Sigmoid colon (tissue), 7 donors: ENCODE measurements at places on chromosomes 13 and 19. TPM values are rescaled to one million over a fixed set of nuclear protein-coding genes. Genes with fewer than 3 reads are reported as not detected.

GRCh38 chr13:71759651-71760511 is 107.1 kb downstream of the DACH1 start:
- H3K4me3 ChIP-seq: no peak overlapping the region
- no peak overlapping the region for H3K27ac ChIP-seq
- no peaks in the 10 kb centered on the region for H3K36me3 ChIP-seq

GRCh38 chr13:20927596-20928257 is 25.2 kb upstream of the XPO4 start:
- no peak for DNase-seq
- no peaks in the 10 kb centered on the region for H3K36me3 ChIP-seq
- H3K4me3 ChIP-seq: no peak overlapping the region
- H3K27ac ChIP-seq: no peak overlapping the region
- H3K27me3 ChIP-seq: no peaks in the 10 kb centered on the region
- no peaks in the 10 kb centered on the region for H3K4me1 ChIP-seq

GRCh38 chr13:30664689-30665275 is 47.1 kb downstream of the USPL1 start:
- no peak overlapping the region for H3K27ac ChIP-seq
- no peak overlapping the region for H3K4me3 ChIP-seq
- H3K4me1 ChIP-seq: no peaks in the 10 kb centered on the region

DNA sequence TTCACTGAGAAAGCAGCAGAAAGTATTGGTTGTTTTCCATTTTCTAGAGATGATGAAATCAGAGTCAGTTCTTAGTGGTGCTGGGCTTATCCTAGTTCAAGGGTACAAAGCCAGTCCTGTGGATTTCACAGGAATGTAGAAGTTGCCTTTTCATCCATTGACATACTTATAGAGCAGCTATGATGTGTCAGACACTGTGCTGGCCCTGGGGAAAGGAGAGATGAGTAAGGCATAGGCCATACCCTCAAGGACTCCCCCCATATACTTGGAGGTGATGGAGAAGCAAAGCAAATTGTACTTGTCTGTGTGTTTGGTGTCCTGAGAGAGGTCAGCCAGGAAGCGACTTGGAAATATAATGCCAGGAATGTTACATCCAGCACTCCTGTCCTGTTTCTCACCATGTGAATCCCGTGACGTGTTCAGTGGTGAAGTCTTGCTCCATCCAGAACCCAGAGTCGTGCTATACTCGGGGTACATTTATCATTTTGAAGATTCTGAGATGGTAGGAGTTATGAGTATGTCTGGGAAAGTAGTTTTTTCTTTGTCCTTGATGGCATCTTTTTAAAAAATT is 22.6 kb downstream of the ERCC5 start:
- H3K36me3 ChIP-seq: peaks cover 5% of the 10 kb centered on the region
- DNase-seq: no peak
- H3K4me3 ChIP-seq: no peak overlapping the region
- H3K4me1 ChIP-seq: peaks cover 15% of the 10 kb centered on the region
- no peak overlapping the region for H3K27ac ChIP-seq
- H3K27me3 ChIP-seq: no peaks in the 10 kb centered on the region

- no peaks in the 10 kb centered on the region for H3K27me3 ChIP-seq
- H3K4me1 ChIP-seq: no peaks in the 10 kb centered on the region
- H3K4me3 ChIP-seq: no peak overlapping the region
- no peak overlapping the region for H3K27ac ChIP-seq
- no peak for DNase-seq
- no peaks in the 10 kb centered on the region for H3K36me3 ChIP-seq
Observed at GRCh38 chr13:94516456-94516855, 37.0 kb upstream of the DCT start.

SOX21 gene
- not detected for total RNA-seq

GRCh38 chr13:81757348-81757970 is 1416.5 kb upstream of the SPRY2 start:
- no peak for DNase-seq
- H3K27ac ChIP-seq: no peak overlapping the region
- H3K4me1 ChIP-seq: no peaks in the 10 kb centered on the region
- H3K36me3 ChIP-seq: no peaks in the 10 kb centered on the region
- no peak overlapping the region for H3K4me3 ChIP-seq
